ENCODE measurements at places on chromosomes 6 and 20.

- no peak for DNase-seq
These were observed 64.9 kb downstream of the DLL1 start for GRCh38 chr6:170225852-170226417.

- no peak for DNase-seq
These were observed 31.4 kb downstream of the NCOA6 start for GRCh38 chr20:34794006-34794585.

DNA sequence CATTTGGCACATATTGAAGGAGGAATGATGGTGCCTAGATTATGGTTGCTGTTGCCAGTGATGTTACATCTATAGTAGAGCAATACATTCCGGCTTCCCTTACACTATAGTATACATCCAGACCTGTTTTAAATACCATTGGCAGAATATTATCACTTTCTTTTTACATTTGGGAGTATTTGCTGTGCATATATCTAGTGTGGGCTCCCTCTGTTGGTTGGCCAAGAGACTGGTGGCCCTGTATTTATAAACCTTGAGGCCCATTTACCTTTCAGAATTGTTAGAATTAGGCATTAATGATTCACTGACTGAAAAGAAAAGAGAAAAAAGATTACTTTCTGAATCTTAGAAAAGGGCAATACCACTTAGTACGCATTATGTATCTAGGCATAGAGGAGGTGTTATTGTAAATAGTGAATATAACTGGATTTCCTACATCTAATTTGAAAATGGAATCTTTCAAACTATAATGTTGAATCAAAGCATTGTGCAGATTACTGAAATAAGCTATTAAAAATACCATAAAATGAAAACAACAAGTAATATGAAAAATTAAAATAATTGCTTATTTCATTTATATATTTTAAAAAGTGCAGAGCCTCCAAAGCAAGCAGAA, 628.8 kb upstream of the MAN1A1 start:
- DNase-seq: no peak

DNA sequence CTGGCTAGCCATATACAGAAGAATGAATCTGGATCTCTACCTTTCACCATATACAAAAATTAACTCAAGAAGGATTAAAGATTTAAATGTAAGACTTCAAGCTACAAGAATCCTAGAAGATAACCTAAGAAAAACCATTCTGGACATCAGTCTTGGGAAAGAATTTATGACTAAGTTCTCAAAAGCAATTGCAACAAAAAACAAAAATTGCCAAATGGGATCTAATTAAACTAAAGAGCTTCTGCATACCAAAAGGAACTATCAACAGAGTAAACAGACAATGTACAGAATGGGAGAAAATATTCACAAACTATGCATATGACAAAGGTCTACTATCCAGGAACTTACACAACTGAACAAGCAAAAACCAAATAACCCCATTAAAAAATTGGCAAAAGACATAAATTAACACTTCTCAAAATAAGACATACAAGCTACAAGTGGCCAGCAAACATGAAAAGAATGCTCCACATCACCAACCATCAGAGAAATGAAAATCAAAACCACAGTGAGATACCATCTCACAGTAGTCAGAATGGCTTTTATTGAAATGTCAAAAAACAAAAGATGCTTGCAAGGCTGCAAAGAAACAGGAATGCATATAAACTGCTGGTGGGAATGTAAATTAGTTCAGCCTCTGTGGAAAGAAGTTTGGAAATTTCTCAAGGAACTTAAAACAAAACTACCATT, 66.8 kb upstream of the RSPO3 start:
- no peak for DNase-seq

DNA sequence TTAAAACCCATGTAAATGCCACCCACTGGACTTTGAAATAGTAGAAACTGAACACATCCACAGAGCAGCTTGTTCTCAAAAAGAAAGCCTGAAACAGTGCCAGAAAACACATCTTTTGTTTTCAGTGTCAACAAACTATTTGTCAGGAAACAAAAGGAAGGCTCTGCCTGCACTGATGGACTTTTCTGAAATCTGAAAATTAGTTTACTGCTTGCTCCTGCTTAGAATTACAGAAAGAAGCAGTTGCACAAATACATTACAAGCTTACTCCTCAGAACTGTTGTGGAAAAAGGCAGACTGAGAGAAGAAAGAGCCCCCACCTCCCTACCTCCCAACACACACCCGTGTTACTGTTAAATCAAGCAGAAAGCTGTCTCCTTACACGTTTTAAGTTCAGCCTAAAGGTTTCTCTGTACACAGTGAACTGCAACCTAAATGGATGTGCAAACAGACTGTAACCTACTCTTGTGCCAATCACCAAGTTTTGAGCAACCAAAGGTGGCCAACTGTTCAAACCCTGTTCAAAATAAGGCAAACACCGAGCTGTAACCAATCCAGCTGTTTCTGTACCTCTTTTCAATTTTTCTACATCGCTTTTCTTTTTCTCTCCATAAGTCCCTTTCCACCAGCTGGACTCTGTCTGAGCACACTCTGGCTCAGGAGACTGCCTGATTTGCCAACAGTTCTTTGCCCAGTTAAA, 43.7 kb downstream of the FRK start:
- no peak for DNase-seq
